T1000 (cell line): ENCODE measurements at places on chromosomes 16 and 17.

- peak; percentile 31 for DNase-seq
These were observed 7.9 kb upstream of the PAM16 start for GRCh38 chr16:4358831-4359561.

- no peak for DNase-seq
These were observed 1.8 kb downstream of the LCAT start for GRCh38 chr16:67942200-67942509.

DNA sequence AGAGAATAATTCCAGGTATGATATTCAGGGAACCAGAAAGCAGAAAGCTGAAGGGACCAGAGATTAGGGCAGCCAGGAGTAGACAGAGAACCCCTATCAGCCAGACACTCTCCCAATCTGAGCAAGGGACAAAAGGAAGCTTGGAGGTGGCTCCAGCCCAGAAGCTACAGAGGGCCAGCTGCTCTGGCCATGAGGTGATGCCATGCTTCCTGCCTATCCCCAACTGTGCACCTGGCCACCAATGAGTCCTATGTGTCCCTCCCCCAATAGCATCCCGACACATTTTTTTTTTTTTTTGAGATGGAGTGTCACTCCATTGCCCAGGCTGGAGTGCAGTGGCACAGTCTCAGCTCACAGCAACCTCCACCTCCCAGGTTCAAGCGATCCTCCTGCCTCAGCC is 30.0 kb downstream of the NSMCE1 start:
- DNase-seq = no peak

DNA sequence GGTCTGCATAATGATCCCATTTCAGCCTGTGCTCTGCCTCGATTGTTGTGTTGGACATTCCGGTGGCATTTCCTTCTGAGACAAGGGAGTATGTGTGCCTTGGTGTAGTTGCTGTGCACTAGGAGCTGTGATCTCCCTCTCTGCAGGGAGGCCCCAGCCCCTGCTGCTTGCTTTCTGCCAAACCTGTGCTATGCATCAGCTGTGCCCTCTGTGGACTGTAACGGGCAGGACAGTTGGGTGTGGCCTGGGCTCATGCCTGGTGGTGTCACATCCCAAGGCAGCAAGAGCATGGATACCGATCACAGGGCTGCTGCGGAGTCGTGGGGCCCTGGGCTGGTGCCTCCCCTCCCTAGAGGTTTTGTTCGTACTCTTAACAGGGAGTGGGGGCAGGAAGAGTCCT is 3.8 kb upstream of the JPT2 start:
- no peak for DNase-seq

DNA sequence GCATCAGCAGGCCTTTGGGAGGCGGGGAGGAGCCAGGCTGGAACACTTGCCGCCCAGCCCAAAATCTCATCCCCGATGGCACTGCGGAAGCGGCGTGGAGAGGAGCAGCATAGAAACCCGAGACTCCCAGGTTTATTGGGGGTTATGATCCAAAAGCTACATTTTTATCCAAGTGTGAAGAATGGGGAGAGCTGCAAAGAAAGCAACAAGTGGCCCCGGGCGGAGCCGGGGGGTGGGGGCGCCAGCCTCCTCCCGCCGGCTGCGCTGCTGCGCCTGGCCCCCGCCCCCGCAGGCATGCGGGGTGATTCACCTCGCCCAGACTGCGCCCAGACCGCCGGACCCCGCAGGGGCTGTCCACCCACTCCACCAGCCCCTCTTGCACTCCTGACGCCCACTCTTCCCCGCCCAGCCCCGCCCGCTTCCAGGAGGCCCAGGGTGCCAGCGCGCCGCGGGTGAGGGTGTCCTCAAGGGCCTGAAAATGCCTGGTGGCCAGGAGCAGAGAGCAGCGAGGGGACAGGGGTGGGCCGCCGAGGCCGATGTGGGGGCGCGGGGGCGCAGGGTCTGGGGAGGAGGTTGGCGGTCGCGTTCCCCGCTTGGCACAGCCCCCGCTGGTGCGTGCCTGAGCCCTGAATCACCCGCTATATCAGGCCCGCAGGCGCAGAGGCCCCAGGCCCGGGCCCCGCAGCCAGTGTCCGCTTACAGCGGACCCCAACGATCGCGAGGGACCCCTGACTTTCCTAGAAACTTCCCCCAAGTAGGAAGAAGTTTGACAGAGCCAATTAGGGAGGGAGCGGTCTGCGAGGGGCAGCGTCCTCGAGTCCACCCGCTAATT is 1.3 kb downstream of the CAVIN1 start:
- DNase-seq = peak; percentile 62

GRCh38 chr17:66000216-66000615 is 191.7 kb downstream of the CEP112 start:
- no peak for DNase-seq

DNA sequence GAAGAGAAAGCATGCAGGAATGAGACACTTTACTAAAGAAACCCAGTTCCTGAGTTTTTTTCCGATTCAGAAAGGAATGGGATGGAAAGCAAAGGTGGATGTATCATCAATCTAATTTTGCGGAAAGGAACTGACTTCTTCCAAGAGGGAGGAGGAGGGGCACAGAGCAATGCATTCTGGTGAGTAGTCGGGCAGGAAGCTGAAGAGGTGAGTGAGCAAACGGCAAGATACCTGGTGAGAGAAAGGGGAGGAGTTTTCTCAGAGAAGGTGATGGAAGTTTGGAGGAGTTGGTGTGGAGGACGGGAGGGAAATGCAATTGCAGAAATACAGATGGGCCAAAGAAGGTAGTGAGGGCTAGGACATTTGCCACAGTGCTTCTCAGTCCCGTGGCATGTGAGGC is 713.2 kb downstream of the KCNJ2 start:
- DNase-seq = no peak

DNA sequence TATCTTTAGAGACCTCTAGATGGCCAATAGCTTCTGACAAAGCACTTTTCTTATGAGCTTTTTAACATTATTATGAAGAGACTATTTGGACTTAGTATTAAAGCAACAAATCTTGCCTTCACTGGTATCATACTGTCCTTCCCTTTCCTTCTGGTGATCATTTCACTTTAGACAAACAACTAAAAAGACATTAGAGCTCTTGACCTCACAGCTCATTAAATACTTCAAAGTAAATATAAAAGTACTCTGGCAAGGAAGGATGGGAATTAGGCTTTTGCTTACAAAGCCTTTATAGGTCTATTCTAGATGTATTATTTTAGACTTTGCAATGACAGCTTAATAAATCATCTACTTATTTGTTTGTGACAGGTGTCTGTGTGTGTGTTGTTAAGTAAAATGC is 11.1 kb downstream of the STXBP4 start:
- DNase-seq = no peak

DNA sequence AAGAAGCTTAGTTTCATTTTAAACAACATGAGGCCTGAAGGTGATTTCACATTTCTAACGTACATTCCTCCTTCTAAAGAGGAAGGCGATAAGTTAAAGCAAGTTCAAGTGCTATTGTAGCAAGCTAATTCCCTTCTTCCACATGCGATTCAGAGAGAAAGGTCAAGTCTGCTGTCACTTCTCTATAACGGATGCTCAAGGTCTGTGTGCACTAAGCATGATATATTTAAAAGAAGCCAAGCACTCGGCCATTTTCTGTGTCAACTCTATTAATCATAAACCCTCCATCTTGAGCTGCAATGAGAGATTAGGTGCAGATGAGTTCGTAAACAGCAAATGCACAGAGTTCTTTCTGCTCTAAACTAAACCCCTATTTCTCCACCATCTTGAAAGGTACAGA is 568.8 kb upstream of the ZFHX3 start:
- DNase-seq = no peak
